ENCODE measurements at places on chromosomes 7 and 10. TPM values are rescaled to one million over a fixed set of nuclear protein-coding genes. Genes with fewer than 3 reads are reported as not detected.

The CNPY1 gene
- not detected for total RNA-seq

The DOCK1 gene
- total RNA-seq, result 32.7 TPM

The RTKN2 gene
- not detected for total RNA-seq

The NXPH1 gene
- not detected for total RNA-seq

The STEAP2 gene
- 2.9 TPM for total RNA-seq

The POM121L12 gene
- total RNA-seq, result not detected

The IFIT1B gene
- total RNA-seq, result not detected

The ADAM12 gene
- total RNA-seq, result 7.2 TPM

The MRPS24 gene
- 119 TPM for total RNA-seq

The KDM7A gene
- 3.3 TPM for total RNA-seq

The TNRC18 gene
- total RNA-seq, result 53.6 TPM

The TMEM176B gene
- 2.2 TPM for total RNA-seq

The CYP3A7 gene
- total RNA-seq, result not detected

The PPP1R3C gene
- 20.6 TPM for total RNA-seq

The ADGRA1 gene
- not detected for total RNA-seq

The CLDN4 gene
- total RNA-seq, result 0.68 TPM

The CYP2E1 gene
- under 0.01 TPM for total RNA-seq

The XRCC2 gene
- total RNA-seq, result 0.09 TPM

The NANOS1 gene
- 6.0 TPM for total RNA-seq

The CDC14C gene
- total RNA-seq, result not detected

The COL17A1 gene
- 0.23 TPM for total RNA-seq

The TEX47 gene
- total RNA-seq, result not detected

The IFIT3 gene
- total RNA-seq, result 22.5 TPM

The ZNF273 gene
- 2.1 TPM for total RNA-seq

The RADIL gene
- total RNA-seq, result 1.3 TPM

The GOLGA7B gene
- not detected for total RNA-seq

The HIBADH gene
- total RNA-seq, result 62.9 TPM

The DYNC1I1 gene
- not detected for total RNA-seq

The FAM131B gene
- 2.9 TPM for total RNA-seq

The ZNF3 gene
- 12.9 TPM for total RNA-seq

The SYT15B gene
- total RNA-seq, result 8.2 TPM
